Renal cortical epithelial cell (primary cell): ENCODE measurements at places on chromosomes 1 and 21. TPM values are rescaled to one million over a fixed set of nuclear protein-coding genes. Genes with fewer than 3 reads are reported as not detected.

The OR2L3 gene
- total RNA-seq: not detected in 2 replicates

The RBM8A gene
- 209 and 238 TPM in 2 replicates for total RNA-seq

The OR2L13 gene
- not detected in 2 replicates for total RNA-seq

The TMPRSS2 gene
- total RNA-seq: 2.5 and 17.0 TPM in 2 replicates

DNA sequence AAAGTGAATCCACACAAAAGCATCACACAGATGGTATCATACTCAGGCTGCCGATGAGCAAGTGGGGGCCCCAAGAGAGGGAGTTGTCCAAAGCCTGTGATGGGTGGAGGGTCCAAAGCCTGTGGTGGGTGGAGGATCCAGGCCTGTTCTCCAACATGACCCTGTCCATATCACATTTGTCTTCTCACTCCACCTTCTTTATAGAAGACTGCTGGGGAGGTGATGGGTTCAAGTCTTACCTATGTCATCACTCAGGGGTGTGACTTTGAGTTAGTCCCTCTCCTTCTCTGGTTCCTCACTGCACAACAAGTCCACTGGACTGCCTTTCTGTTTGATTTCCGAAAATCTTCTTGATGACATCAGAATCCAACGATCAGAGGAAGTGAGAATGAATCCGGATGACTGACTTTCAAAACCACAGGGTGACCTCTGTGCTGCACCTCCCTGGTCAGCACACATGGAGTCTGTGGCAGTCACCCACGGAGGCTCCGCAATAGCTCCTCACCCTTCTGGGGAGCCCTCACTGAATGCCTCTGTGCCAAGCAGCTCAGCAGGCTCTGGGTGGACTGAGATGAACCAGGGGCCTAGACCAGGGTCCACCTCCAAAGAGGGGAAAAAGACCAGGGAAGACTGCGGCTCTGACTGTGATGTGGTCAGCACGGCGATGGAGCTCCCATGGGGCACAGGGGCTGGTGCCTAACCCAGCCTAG is 166.8 kb downstream of the HIVEP3 start:
- DNase-seq: peak; percentile 86

DNA sequence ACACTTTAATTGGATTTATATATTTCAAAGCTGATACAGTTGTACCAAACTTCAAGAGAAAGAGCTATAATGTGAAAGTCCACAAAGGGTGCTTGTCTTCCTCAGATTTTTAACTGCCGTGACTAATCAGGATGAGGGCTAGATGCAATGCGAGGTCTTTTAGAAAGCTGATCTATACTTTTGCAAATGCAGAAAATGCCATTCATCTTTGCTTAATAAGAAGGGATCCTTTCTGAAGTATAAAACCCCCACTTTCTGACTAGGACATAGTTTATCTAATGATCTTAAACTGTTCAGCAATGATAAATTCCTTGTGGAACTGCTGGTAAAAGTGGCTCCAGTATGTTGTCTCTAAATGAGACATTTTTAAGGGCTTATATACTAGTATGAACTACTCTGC is 102.7 kb upstream of the NGF start:
- no peak for DNase-seq

- no peak for DNase-seq
Measured at GRCh38 chr21:44301141-44301540, 1.3 kb downstream of the PFKL start.

DNA sequence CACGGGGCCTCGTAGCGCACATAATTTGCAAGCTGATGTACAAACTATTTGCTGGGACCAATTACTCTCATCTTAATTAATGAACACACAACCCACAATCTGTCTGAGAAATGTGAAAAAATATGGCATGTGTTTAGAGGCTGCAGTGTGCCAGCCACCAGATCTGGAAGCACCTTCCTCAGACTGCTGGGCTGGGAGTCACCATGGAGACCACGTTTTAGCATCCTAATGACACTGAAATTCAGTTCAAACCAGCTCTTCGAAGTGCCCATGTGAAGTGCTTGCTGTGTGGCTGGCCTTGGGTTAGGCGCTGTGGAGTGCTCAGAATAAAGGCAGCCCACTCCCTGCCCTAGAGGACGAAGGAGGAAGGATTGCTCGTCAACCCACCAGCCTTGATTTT is 482.4 kb downstream of the OMA1 start:
- no peak for DNase-seq

DNA sequence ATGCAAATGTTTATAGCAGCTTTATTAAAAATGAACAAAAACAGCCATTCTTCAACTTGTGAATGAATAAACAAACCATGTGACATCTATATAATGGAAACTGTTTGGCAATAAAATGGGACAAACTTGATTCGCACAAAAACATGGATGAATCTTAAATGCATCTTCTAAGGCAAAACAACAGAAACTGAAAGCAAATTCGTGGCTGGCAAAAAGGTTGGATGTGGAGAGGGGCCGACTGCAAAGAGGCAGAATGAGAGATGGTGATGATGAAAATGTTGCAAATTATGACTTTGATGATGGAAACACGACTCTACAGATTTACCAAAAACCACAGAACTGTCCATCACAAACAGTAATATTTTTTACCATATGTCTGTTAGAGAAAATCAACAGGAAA is 327.0 kb upstream of the NR5A2 start:
- no peak for DNase-seq

GRCh38 chr21:44316277-44316900 is 16.5 kb downstream of the PFKL start:
- DNase-seq: no peak

GRCh38 chr1:68346188-68346808 is 103.5 kb downstream of the RPE65 start:
- DNase-seq: peak; percentile 41

- DNase-seq: no peak
Measured at GRCh38 chr1:228778466-228778865, 43.2 kb downstream of the RHOU start.

DNA sequence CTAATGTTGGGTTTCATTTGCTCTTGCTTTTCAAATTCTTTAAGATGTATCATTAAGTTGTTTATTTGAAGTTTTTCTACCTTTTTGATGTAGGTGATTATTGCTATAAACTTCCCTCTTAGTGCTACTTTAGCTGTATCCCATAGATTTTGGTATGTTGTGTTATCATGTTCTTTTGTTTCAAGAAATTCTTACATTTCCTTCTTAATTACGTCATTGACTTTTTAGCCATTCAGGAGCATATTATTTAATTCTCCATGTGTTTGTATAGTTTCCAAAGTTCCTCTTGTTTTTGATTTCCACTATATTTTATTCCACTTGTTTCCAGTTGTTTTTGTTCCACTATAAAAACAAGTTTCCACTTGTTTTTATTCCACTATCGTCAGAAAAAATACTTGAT is 15.0 kb downstream of the GPR88 start:
- DNase-seq: no peak

DNA sequence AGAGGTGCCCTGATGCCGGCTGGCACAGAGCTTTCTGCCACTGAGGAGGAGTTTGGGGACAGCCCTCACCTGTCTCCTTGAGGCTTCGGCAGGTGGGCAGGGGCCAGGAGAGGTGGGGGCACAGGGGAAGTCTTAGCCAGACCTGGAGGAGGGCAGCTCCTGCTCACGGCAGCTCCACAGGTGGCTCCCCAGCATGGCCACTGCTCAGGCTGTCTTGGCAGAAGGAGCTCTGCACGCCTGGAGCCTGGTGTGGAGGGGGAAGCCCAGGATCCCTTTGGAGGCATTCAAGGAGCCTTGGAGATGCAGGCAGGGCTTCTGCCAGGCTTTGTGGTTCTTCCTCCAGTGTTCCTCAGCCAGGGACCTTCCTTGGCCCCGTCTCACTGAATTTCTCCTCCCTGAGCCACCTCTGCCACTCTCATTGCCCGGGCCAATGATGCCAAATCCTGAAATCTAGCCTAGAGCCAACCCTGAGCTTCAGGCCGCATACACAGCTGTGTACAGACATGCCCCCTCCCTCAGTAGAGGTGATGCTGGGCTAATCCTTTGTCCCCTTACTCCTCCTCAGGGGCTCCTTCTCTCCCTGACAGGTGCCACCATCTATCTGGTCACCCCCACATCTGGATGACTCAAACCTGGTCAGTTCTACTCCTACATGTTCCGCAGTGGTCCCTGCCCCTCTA is 251.8 kb upstream of the VAMP3 start:
- DNase-seq: no peak
